Suprapubic skin (tissue), 4 donors: ENCODE measurements at places on chromosomes 12 and 14.

- H3K4me3 ChIP-seq = no peak overlapping the region
- no peak for DNase-seq
- H3K27me3 ChIP-seq = no peaks in the 10 kb centered on the region
- H3K27ac ChIP-seq = no peak overlapping the region
- no peaks in the 10 kb centered on the region for H3K4me1 ChIP-seq
Measured at GRCh38 chr12:103279444-103279843, 216.3 kb downstream of the C12orf42 start.

DNA sequence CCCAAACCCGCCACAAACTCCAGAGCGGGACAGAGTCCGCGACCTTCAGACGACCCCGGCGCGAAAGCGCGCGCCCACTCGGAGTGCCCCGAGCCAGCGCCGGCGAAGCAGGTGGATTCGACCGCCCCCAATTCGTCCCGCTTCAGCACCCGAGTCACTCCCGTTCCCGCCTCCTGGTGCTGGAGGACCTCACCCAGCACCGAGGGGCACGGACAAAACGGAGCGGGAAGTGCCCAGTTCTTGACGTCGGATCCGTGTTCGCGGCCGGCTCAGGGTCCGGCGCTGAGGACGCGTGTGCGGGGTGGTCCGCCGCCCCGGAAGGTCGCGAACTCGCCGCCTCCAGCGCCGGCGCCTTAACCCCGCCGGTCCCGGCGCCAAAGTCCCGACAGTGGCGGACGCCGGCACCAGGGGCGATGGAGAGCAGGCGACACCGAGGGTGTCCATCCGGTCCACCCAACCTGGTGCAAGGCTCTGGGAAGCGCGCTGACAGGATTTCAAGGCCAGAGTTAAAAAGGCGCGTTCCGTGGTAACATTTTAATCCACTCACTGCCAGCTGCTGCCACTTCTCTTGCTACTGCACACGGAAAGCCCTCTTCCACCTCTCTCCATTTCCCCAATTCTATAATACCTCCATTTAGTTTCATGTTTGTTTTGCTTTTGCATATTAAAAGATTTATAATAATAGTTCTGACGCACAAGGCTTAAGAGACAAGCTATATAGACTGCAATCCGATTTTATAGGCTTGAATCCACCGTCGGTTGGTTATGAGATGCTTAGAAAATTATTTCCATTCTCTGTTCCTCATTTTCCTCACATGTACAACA, 240.0 kb upstream of the CPNE8 start:
- H3K27ac ChIP-seq = no peak overlapping the region
- no peak for DNase-seq
- peaks cover 27% of the 10 kb centered on the region for H3K27me3 ChIP-seq
- H3K4me3 ChIP-seq = peak overlapping the region; percentile 45

DNA sequence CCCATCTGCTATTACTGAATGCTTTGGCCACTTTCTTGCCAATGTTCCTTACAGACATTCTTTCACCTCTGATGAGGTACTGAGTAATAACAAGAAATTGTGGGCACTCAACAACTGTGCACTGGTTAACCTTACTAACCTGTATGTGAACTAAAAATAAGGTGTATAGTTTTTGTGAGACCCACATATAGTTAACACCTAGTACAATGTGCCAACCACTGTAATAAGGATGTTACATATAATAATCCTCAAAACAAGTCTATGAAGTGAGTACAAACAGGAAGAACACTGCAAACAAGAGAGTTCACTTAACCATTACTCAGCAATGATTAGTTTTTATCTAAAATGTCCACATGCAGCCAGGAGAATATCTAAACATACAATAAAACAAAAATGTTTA, 4.5 kb downstream of the DDHD1 start:
- no peaks in the 10 kb centered on the region for H3K27me3 ChIP-seq
- DNase-seq = no peak
- peaks cover 18% of the 10 kb centered on the region for H3K4me1 ChIP-seq
- H3K27ac ChIP-seq = no peak overlapping the region
- no peaks in the 10 kb centered on the region for H3K36me3 ChIP-seq

DNA sequence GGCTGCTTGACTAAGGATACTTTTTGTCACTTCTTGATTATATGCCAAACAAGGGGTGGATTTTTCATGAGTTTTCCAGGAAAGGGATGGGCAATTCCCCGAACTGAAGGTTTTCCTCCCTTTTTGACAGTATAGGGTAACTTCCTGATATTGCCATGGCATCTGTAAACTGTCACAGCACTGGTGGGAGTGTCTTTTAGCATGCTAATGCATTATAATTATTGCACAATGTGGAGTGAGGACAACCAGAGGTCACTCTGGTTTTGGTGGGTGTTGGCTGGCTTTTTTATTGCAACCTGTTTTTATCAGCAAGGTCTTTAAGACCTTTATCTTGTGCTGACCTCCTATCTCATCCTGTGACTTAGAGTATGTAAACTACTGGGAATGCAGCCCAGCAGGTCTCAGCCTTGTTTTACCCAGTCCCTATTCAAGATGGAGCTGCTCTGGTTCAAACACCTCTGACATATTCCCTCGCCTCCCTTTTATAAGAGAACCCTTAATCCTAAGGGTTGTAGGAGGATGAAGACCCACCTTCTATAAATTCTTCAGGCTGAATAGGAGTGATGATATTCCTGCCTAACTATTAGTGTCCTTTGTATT, 471.2 kb downstream of the ATP23 start:
- H3K36me3 ChIP-seq = no peaks in the 10 kb centered on the region
- DNase-seq = no peak
- H3K4me3 ChIP-seq = no peak overlapping the region
- no peaks in the 10 kb centered on the region for H3K27me3 ChIP-seq
- peaks cover 34% of the 10 kb centered on the region for H3K4me1 ChIP-seq
- H3K27ac ChIP-seq = no peak overlapping the region

DNA sequence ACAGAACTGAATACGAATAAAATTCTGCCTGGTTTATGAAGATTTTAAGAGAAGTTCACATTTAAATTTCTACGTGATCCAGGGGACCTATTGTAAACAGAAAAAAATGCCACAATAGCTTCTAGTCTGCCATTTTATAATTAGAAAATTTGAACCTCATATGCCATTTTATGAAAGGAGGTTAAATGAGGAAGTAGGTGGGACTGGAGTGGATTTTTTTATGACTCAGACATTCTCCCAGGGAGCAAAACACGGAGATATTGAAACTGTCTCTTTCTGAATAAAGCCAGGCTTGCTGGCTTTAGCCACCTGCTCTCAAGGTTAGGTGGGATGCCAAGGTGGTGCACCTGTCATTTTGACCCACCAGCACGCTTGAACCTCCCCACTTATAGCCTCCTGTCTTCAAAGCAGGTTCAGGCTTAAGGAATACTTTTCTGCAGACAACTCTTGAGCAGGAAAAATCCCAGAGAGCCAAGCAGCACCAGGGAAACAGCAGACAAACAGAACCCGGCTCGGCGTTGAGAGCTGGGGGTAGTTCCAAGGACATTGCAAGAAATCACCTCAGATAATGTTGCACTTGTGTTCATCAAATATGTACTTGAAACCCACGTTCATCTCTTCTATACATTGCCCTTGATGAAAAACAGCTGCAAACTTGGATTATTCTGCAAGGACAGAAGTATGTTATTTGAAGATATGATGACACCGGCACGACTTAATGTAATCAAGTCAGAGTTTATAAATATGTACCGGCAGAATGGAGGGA, 203.7 kb downstream of the PPM1H start:
- no peaks in the 10 kb centered on the region for H3K36me3 ChIP-seq
- peaks cover 34% of the 10 kb centered on the region for H3K4me1 ChIP-seq
- no peaks in the 10 kb centered on the region for H3K27me3 ChIP-seq
- no peak for DNase-seq

- no peak overlapping the region for H3K27ac ChIP-seq
- H3K27me3 ChIP-seq = no peaks in the 10 kb centered on the region
- no peak overlapping the region for H3K4me3 ChIP-seq
- no peaks in the 10 kb centered on the region for H3K4me1 ChIP-seq
- no peak for DNase-seq
- no peaks in the 10 kb centered on the region for H3K36me3 ChIP-seq
Measured at GRCh38 chr12:78224154-78224553, 393.5 kb downstream of the NAV3 start.

DNA sequence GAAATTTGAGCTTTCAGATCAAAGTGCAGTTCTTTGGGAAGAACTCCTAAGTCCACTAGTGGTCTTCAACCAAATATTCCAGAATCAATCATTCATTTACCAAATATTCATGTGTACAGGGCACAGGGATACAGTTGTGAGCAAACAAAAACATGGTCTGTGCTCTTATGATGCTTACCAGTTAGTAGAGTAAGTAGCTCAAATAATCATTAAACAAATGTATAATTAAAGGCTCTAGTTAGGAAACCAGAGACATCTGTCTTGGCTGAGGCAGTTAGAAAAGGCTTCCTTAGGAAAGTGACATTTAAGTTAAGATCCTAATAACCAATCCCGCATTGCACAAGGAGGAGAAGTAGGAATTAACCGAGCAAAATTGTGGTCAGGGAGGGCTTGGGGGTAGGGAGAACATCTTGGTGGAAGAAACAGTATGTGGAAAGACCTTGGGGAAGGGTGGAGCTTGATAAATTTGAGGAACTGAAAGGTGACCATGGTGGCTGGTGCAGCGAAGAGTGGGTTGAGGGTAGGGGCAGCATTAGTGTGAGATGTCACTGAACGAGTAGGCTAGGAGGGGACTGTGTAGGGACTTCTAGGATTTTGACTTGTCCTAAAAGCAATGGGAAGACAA, 40.0 kb downstream of the PEBP1 start:
- no peak overlapping the region for H3K4me3 ChIP-seq
- H3K27ac ChIP-seq = no peak overlapping the region
- H3K27me3 ChIP-seq = no peaks in the 10 kb centered on the region

DNA sequence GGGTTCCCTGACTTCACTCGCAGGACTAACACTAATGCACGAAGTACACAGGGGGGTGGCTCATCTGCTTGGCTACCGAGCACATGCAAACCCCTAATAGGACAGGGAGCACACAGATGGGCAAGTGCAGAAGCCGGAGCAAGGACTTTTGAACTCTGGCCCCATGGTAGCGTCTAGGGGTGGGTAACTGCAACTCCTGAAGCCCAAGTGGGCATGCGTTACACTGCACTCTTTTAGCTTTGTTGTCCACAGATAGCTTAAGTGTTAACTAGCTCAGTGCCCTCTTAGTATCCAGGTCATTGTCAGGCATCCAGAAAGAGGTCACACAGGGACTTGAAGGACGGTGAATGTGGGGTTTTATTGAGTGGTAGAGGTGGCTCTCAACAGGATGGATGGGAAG, 3.0 kb upstream of the BLTP3B start:
- no peaks in the 10 kb centered on the region for H3K36me3 ChIP-seq
- H3K4me1 ChIP-seq = peaks cover 11% of the 10 kb centered on the region
- no peak overlapping the region for H3K4me3 ChIP-seq
- H3K27ac ChIP-seq = no peak overlapping the region
- H3K27me3 ChIP-seq = no peaks in the 10 kb centered on the region

GRCh38 chr14:104800015-104800770, 708 bp upstream of the ZBTB42 start:
- H3K36me3 ChIP-seq = no peaks in the 10 kb centered on the region
- peak overlapping the region; percentile 91 for H3K27ac ChIP-seq
- DNase-seq = peak; percentile 93
- peaks cover 49% of the 10 kb centered on the region for H3K4me1 ChIP-seq
- peak overlapping the region; percentile 81 for H3K4me3 ChIP-seq

GRCh38 chr12:131413471-131413870, 297.4 kb upstream of the SFSWAP start:
- H3K4me1 ChIP-seq = no peaks in the 10 kb centered on the region
- peaks cover 17% of the 10 kb centered on the region for H3K27me3 ChIP-seq
- H3K27ac ChIP-seq = no peak overlapping the region
- H3K4me3 ChIP-seq = no peak overlapping the region
- H3K36me3 ChIP-seq = no peaks in the 10 kb centered on the region
